ENCODE measurements at places on chromosomes 11 and 22.

- H3K4me1 ChIP-seq, result peaks cover 24% of the 10 kb centered on the region
- H3K36me3 ChIP-seq, result peaks cover 4% of the 10 kb centered on the region
- H3K4me3 ChIP-seq, result no peak overlapping the region
- DNase-seq, result peak; percentile 51
Measured at GRCh38 chr11:72719144-72719543, 33.1 kb downstream of the ARAP1 start.

DNA sequence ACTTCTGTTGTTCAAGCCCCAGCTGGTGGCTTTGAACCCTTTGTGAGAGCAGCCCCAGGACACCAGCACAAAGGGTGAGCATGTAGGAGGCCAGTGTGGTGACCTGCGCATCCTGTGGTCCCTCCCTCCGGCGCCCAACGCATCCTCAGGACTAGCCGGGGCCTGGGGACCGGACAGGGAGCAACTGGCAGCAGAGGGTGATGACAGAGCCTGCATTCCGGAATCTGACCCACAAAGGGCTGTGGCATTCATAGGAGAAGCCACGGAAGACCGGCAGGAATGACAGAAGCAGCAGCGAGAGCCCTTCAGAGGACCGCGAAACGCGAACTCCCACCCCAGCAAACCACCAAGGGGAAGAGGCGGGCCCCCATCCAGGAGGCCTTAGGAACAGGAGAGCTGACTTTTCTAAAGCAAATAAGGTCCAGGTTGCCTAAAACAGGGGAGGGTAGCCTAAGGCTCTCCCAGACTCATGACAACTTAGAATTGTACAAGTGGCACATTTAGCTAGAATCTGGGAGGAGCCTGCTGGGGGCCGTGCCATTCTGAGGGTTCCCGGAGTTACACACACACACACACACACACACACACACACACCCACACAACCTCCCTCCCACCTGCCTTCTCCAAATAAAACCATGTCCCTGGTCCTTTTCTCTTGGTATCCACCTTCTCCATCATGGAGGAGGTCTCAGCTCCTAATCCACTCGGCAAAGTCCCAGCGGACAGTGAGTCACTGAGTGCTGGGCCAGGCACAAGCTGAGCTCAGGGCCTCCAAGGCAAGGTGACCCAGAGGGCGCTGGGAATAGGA is 232.7 kb downstream of the CTTN start:
- H3K4me3 ChIP-seq, result no peak overlapping the region
- H3K27me3 ChIP-seq, result no peaks in the 10 kb centered on the region

GRCh38 chr22:39556970-39557841 is 13.3 kb upstream of the CACNA1I start:
- no peaks in the 10 kb centered on the region for H3K36me3 ChIP-seq
- no peaks in the 10 kb centered on the region for H3K4me1 ChIP-seq
- no peak overlapping the region for H3K27ac ChIP-seq
- peak; percentile 14 for DNase-seq

GRCh38 chr11:44955015-44955738 is 4.5 kb upstream of the TP53I11 start:
- DNase-seq, result peak; percentile 84
- H3K27ac ChIP-seq, result peak overlapping the region; percentile 20

- no peaks in the 10 kb centered on the region for H3K27me3 ChIP-seq
- H3K4me3 ChIP-seq, result no peak overlapping the region
- H3K4me1 ChIP-seq, result no peaks in the 10 kb centered on the region
- H3K36me3 ChIP-seq, result no peaks in the 10 kb centered on the region
Measured at GRCh38 chr11:134531327-134532130, 119.5 kb upstream of the B3GAT1 start.

- no peak overlapping the region for H3K4me3 ChIP-seq
- DNase-seq, result no peak
- H3K27ac ChIP-seq, result no peak overlapping the region
- H3K36me3 ChIP-seq, result no peaks in the 10 kb centered on the region
Measured at GRCh38 chr11:2540992-2541680, 96.3 kb downstream of the KCNQ1 start.

DNA sequence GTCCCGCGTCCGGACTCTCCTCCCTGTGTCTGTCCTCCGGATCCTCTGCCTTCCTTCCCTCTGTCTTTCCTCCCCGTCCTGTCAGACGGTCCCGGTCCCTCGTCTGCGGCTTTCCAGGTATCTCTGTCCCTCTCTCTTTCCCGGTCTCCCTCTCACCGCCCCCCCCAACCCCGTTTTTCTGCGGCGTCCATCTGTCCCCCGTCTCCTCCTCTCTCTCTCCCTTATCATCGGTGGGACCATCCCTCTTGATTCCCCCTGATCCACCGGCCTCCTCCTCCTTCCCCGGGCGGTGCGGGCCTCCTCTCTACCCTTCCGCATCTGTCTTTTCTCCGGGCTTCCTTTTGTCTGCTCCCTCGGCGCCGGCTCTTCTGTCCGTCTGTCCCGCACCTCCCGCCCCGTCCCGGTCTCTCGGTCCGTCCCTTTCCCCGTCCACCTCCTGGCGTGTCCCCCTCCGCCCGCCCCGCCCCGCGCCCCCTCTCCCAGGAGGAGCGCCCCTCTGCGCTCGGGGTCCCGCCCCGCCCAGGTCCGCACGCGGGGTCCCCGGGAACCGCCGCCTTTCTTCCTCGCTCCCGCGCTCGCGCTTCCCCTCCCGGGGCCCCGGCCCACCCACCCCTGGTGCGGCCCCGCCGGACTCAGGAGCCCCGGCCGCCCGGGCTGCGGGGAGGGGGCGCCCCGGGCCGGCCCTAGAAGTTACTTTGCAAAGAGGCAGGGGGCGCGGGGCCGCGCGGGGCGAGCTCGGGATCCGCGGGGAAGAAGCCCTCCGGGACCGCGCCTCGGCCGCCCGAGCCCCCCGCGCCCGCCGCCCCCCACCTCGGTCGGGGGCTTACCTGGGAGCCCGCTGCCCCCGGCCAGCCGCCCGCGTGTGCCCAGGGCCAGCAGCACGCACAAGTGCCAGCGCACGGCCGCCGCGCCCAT is 568 bp downstream of the SCUBE1 start:
- no peaks in the 10 kb centered on the region for H3K36me3 ChIP-seq
- no peak overlapping the region for H3K4me3 ChIP-seq
- peaks cover 36% of the 10 kb centered on the region for H3K27me3 ChIP-seq

GRCh38 chr11:10050561-10050960 is 243.5 kb downstream of the SBF2 start:
- H3K27ac ChIP-seq, result no peak overlapping the region
- H3K4me3 ChIP-seq, result no peak overlapping the region
- H3K36me3 ChIP-seq, result no peaks in the 10 kb centered on the region
- H3K4me1 ChIP-seq, result peaks cover 3% of the 10 kb centered on the region

GRCh38 chr22:19679522-19680101 is 34.7 kb upstream of the SEPTIN5 start:
- no peaks in the 10 kb centered on the region for H3K36me3 ChIP-seq
- DNase-seq, result no peak
- H3K27me3 ChIP-seq, result peaks cover 9% of the 10 kb centered on the region
- H3K27ac ChIP-seq, result no peak overlapping the region
- H3K4me1 ChIP-seq, result no peaks in the 10 kb centered on the region
- no peak overlapping the region for H3K4me3 ChIP-seq

- no peak overlapping the region for H3K4me3 ChIP-seq
- H3K27me3 ChIP-seq, result no peaks in the 10 kb centered on the region
- no peaks in the 10 kb centered on the region for H3K4me1 ChIP-seq
- no peak for DNase-seq
Measured at GRCh38 chr11:75652936-75653335, 15.9 kb downstream of the MAP6 start.

DNA sequence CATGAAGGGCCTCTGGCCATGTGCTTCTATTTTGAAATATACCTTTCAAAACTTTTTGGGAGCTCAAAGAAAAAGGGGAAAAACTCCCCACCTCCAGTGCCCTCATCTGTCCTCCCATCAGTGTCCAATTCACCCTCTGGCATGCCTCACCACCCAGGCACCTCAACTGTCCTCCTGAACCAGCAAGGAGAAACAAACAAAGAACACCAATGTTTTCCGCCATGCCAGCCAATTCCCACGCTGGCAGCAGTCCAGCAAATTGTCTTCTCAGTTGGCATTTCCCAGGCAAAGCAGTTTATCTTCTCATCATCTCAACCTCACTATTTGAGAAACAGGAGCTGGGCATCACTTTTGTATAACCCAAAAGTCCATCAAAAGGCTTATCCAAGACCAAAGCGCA is 496.9 kb downstream of the SOX6 start:
- H3K27ac ChIP-seq, result no peak overlapping the region
- H3K36me3 ChIP-seq, result no peaks in the 10 kb centered on the region
- no peaks in the 10 kb centered on the region for H3K27me3 ChIP-seq
- H3K4me3 ChIP-seq, result no peak overlapping the region
- DNase-seq, result no peak

GRCh38 chr22:42959576-42960509 is 55.1 kb downstream of the PACSIN2 start:
- H3K4me1 ChIP-seq, result peaks cover 10% of the 10 kb centered on the region
- H3K27ac ChIP-seq, result peak overlapping the region; percentile 51
- H3K4me3 ChIP-seq, result no peak overlapping the region

DNA sequence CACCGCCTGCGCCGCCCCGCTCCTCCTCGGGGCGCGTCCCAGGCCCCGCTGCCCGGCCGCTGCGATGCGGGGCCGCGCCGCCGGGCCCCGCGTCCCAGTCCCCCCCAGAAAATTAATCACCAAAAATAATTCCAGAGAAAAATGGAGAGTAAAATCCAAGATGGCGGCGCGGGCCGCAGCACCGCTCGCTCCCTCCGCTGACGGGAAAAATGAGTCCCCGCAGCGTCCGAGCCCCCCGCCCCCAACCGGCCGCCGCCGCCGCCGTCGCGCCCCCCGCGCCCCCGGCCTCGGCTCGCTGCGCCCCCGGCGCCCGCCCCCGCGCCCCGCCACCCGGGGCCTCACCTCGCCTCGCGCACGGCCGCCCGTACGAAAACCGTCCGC is at the start of gene KMT5B:
Gene KMT5B, minus strand, starts transcription at position 162 of the 381 bp plus-strand sequence. CDS start 23,220 bp downstream, outside the sequence.
- DNase-seq, result no peak
- H3K36me3 ChIP-seq, result no peaks in the 10 kb centered on the region
- H3K4me1 ChIP-seq, result no peaks in the 10 kb centered on the region
- peak within 1 kb of the TSS; percentile 83 for H3K4me3 ChIP-seq
- H3K27ac ChIP-seq, result peak within 1 kb of the TSS; percentile 94
- H3K27me3 ChIP-seq, result peaks cover 11% of the 10 kb centered on the region

GRCh38 chr11:6574816-6575715 is 28.4 kb downstream of the RRP8 start:
- H3K4me3 ChIP-seq, result no peak overlapping the region
- H3K4me1 ChIP-seq, result peaks cover 5% of the 10 kb centered on the region
- H3K27me3 ChIP-seq, result no peaks in the 10 kb centered on the region
- no peak for DNase-seq

DNA sequence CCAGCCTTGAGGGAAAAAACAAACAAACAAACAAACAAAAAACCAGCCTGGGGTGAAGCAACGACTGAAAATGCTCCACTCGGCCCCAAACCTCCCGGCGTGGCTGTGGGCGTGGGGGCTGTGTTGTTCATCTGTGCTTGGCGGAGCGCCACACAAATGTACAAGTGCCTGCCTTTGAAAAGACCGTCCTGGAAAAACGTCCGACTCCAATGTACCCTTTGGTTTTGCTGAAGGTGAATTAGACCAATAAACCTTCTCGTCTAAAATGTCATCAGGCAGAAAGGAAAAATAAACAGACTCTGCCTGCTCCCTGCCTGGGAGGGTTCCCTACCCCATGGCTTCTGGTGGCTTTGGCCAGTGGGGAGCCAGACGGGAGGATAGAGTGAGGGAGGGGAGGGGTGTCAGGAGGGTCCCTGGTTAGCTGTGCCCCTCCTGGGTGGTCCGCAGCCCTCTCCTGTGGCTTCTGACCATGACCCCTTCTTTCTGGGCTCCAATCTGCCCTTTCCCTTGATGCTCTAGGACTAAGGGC is 93.9 kb downstream of the TRMU start:
- no peaks in the 10 kb centered on the region for H3K4me1 ChIP-seq
- H3K27ac ChIP-seq, result no peak overlapping the region
- H3K27me3 ChIP-seq, result no peaks in the 10 kb centered on the region
- DNase-seq, result no peak

- no peak within 1 kb of the TSS for H3K4me3 ChIP-seq
- DNase-seq, result peak; percentile 31
Measured at GRCh38 chr22:50481440-50482106, at the start of gene ADM2. Gene ADM2, plus strand, starts transcription at chr22:50481543. Its CDS starts 305 bp downstream, at chr22:50481848.

DNA sequence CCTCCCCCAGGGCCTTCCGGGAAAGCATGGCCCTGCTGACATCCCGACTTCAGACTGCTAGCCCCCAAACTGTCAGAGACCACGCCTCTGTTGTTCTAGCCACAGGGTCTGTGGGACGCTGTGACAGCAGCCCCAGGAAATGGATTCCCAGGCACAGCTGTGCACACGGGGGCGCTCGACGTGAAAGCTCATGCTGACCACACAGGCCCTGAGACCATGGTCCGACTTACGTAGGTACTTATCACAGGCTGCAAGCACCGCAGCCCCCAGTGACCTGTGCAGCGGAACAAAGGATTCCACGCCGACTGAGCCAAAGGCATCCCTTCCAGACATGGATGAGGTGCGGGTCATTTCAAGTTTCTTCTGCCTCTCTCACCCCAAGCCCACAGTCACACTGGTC is 150.6 kb downstream of the CTTN start:
- H3K4me1 ChIP-seq, result no peaks in the 10 kb centered on the region
- H3K27ac ChIP-seq, result no peak overlapping the region
- no peaks in the 10 kb centered on the region for H3K36me3 ChIP-seq

DNA sequence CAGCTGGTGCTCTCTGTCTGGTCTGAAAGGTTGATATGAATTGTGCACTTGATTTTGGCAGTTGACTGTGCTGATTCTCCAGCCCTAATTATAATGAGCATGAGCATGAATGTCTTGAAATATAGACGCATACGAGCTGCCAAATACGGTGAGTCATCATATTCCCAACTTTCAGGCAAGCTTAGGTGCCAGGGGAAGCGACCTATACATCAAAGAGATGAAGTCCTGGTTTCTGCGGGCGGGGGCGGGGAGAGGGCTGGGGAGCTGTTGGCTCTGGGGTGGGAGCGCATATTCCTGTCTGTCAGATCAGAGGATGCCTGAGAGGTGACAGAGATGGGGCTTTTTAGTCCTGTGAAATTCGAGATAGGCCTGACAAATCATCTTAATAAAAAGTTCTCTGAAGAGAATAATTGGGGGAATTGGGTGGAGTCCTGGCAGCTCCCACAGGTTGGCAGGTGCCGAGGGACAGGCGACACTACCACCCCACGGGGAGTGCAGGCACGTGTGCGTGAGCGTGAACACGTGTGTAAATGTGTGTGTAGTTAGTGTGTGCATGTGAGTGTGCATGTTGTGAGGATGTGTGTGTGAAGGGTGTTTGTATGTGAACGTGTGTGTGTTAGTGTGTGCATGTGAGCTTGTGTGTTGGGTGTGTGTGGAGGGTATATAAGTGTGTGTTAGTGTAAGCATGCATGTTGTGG is 865.3 kb downstream of the TBC1D22A start:
- no peaks in the 10 kb centered on the region for H3K4me1 ChIP-seq
- peak; percentile 18 for DNase-seq
- no peaks in the 10 kb centered on the region for H3K36me3 ChIP-seq
- no peak overlapping the region for H3K27ac ChIP-seq
- H3K27me3 ChIP-seq, result no peaks in the 10 kb centered on the region
- no peak overlapping the region for H3K4me3 ChIP-seq

- no peaks in the 10 kb centered on the region for H3K36me3 ChIP-seq
- peaks cover 2% of the 10 kb centered on the region for H3K27me3 ChIP-seq
- H3K4me3 ChIP-seq, result no peak overlapping the region
- no peaks in the 10 kb centered on the region for H3K4me1 ChIP-seq
- no peak overlapping the region for H3K27ac ChIP-seq
Measured at GRCh38 chr22:22400964-22401363, 107.6 kb downstream of the ZNF280B start.

GRCh38 chr11:63868399-63869064 is 29.6 kb downstream of the MARK2 start:
- no peak overlapping the region for H3K4me3 ChIP-seq
- DNase-seq, result no peak
- peaks cover 17% of the 10 kb centered on the region for H3K4me1 ChIP-seq
- H3K27me3 ChIP-seq, result no peaks in the 10 kb centered on the region
- H3K36me3 ChIP-seq, result no peaks in the 10 kb centered on the region
- no peak overlapping the region for H3K27ac ChIP-seq
